ENCODE measurements at places on chromosomes 4 and X.

DNA sequence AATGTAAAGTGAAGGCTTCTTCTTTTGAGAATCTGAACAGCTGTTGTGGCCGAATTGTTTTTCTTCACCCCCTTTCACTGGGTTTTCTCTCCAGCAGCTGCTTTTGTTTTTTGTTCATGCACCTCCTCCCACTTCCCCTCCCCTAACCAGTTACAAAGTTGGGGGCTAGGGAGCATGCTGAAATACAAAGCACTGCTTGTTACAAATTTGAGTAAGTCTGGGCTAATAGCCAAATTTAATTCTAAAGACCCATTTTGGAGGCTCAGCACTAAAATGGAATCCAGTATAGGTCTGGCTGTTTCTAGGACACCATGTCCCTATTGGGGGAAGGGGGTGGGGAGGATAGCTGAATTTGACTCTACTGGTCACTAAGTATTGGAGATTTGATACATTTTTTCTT, 89.2 kb upstream of the GPM6B start:
- DNase-seq: no peak

DNA sequence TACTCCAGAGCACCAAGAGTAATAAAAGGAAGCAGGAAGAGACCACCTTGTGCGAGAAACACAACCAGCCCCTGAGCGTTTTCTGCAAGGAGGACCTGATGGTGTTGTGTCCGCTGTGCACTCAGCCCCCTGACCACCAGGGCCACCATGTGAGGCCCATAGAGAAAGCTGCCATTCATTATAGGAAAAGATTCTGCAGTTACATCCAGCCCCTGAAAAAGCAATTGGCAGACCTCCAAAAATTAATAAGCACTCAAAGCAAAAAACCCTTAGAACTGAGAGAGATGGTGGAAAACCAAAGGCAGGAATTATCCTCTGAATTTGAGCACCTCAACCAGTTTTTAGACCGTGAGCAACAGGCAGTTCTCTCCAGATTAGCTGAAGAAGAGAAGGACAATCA, 5.7 kb downstream of the TRIM75 start:
- no peak for DNase-seq

DNA sequence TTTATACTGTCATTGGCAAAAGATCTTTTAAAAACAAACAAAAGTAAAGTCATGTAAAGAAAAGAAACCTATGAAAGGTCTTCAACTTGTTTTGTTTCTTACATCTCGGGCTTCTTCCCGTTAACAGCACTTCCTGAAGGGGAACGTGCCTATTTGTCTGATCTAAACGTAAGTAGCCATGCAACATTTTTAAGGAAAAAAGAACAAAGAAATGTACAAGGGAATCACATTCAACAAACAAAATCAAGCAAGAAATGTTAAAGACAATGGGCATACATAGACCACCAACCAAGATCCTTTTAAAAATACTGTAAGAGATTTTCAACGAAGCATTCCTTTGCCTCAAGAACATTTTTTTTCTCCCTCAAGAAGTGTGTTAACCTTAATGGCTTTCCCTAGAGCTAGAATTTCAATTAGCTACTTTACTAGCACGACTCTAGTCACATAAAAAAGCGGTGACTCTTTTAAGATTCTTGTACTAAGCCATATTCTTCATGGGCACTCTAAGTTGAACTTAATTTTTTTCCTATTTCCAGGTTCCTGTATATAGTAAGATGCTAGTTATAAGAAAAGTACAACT, 112.0 kb upstream of the TTC29 start:
- DNase-seq: no peak

GRCh38 chrX:389021-389441, 2.3 kb upstream of the PPP2R3B start:
- no peak for DNase-seq

GRCh38 chr4:47642191-47642830, 157.2 kb downstream of the ATP10D start:
- no peak for DNase-seq

GRCh38 chr4:186666750-186667149, 56.9 kb downstream of the FAT1 start:
- DNase-seq: no peak

DNA sequence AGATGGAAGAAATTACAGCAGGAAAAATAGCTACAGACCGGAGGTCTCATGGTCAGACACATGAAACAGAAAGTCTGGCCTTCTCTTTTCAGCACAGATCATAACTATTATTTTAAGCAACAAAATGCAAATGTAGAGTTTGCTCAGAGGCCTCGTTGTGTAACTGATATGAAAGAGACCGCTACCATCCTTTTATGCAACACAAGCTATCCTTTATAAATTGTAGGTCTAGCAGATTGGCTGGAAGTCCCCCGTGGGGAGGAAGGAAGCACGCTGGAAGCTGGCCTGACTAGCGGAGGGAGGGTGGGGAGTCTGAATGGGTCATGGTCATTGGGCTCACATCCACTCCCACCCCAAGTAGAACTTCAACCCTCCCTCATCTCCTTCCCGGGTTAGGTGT, 27.7 kb downstream of the DMP1 start:
- DNase-seq: no peak

DNA sequence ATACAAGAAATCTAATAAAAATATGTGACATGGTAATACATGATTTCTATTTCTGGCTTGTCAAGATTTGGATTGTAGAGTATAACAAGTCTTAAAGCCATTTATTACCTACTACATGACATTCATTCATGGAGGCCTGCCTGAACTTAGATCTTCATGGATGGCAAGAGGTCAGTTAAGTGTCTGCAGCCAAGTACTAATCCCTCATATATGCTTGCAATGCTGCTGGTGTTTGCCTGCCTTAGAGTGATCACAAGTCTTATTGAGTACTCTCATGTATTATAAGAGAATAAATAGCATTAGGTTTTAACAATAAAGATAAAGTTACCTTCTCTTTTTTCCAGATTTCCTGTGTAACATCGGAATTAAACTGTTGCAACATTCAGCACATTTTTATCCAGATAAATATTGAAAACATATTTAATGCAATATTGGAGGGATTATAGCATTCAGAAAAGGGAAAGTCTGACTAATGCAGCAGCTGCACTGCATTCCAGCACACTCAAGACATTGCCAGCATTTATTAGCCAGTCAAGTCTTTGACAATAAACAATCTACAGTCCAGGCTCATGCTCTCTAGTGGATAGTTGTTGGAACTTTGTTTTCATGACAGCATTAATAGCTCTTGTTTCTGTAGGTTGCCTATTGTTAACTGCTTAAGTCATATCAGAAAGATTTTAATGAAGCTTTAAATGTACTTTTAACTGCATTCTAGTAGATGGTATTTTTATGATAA, 737.1 kb downstream of the FAT4 start:
- DNase-seq: no peak

GRCh38 chrX:57528670-57529255, 63.0 kb upstream of the ZXDB start:
- peak; percentile 24 for DNase-seq

- no peak for DNase-seq
These were observed 33.0 kb downstream of the AFF1 start for GRCh38 chr4:86967798-86968197.

GRCh38 chr4:26160591-26160990, 160.2 kb upstream of the RBPJ start:
- DNase-seq: no peak

DNA sequence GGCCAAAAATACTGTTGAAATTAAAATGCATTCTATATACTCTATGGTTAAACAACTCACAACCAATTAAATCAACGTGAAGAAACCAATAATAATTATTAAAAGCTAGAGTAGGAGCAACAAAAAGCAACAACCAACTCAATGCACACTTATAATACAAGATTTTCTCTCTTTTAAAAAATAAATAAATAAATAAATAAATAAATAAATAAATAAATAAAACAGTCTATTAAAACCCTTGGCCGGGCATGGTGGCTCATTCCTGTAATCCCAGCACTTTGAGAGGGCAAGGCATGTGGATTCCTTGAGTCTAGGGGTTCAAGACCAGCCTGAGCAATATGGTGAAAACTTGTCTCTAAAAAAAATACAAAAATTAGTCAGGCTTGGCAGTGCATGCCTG, 62.7 kb downstream of the ENOX2 start:
- no peak for DNase-seq

DNA sequence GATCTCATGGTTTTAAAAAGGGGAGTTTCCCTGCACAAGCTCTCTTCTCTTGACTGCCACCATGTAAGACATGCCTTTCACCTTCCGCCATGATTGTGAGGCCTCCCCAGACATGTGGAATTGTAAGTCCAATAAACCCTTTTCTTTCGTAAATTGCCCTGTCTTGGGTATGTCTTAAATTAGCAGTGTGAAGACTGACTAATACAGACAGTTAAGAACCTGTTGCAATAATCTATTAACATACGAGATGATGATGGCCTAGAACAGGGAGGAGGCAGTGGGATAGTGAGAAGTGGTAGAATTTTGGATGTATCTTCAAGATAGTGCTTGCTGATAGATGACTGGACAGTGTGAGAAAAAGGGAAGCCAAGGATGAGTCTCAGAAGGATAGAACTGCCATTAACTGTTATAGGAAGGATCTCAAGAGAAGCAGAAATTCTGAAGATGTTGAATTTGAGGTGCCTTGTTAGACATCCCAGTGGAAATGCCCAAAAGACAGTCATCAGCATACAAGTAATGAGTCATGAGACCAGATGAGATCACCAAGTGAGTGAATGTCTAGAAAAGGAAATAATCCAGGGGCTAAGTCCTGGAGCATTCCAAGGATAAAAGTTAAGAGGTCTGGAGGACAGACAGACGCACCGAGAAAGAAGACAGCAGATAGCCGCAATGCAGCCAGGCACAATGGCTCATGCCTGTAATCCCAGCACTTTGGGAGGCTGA, 38.8 kb upstream of the UGDH start:
- DNase-seq: no peak

DNA sequence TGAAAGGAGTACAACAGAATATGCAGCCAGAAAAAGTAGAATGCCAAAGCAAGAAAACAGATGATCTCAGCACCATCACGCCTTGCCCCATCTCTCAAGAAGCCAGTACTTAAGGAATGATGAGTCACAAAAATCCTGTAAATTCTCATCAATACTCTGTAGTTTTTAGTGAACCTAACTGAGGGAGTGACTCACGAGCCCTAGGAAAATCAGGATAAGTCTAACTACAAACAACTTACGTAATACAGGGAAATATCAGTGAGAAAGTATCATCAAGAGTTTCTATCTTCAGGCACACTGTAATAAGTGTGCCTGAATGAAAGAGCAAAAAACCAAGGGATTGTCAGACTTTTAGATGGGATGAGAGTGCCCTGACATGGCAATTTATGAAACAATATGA, 644.4 kb downstream of the STPG2 start:
- DNase-seq: no peak

DNA sequence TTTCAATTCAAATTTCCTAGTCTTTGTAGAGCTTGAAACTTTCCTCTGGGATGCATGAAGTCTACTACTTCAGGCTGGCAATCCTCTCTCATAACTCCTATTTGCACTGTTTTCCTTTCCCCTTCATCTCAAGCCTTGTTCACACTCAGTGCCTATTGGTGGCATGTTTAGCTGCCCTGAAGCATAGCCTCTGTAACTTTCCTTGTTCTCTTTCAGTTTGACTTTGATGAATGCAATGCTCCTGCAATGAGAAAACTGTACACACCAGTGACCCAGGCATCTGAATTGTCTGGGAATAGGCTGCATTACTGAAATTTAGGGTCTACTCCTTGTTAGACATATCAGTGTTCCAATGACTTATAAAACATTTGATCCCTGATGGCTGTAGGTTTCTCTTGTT, 81.7 kb downstream of the ANK2 start:
- DNase-seq: no peak

GRCh38 chrX:101813200-101813599, 118.6 kb downstream of the ZMAT1 start:
- DNase-seq: no peak

GRCh38 chr4:169352360-169352759, 81.6 kb upstream of the SH3RF1 start:
- DNase-seq: no peak

DNA sequence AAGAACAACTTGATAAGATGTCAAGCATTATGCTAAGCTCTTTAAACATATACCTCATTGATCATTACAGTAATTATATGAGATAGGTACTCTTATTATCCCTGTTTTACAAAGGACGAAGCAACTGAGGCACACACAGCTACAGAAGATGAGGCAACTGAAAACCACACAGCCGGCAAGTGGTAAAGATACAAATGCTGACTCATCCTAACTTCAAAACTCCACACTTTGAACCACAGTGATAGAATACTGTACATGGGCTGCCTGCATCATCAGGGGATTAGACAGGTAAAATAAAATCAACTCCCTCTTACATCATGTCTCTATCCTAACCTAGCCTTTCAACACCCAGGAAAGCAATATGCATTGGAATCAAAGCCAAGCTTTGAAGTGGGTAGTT, 47.8 kb downstream of the LHFPL1 start:
- DNase-seq: no peak

- DNase-seq: no peak
These were observed 38.4 kb upstream of the LAS1L start for GRCh38 chrX:65572971-65573370.
